GM12878 (cell line): ENCODE measurements at places on chromosomes 2 and 18.

GRCh38 chr2:162475661-162476060, 131.7 kb downstream of the GCA start:
- H3K36me3 ChIP-seq, result no peaks in the 10 kb centered on the region
- H3K27ac ChIP-seq, result no peak overlapping the region
- no peak for DNase-seq

- H3K27ac ChIP-seq, result peak overlapping the region; percentile 78
- peaks cover 89% of the 10 kb centered on the region for H3K4me1 ChIP-seq
- peaks cover 3% of the 10 kb centered on the region; the same call in 1 of the 2 replicates for H3K36me3 ChIP-seq
- H3K4me3 ChIP-seq, result no peak overlapping the region
- H3K27me3 ChIP-seq, result no peaks in the 10 kb centered on the region
- DNase-seq, result no peak
Measured at GRCh38 chr2:98485453-98485755, 40.7 kb downstream of the INPP4A start.

DNA sequence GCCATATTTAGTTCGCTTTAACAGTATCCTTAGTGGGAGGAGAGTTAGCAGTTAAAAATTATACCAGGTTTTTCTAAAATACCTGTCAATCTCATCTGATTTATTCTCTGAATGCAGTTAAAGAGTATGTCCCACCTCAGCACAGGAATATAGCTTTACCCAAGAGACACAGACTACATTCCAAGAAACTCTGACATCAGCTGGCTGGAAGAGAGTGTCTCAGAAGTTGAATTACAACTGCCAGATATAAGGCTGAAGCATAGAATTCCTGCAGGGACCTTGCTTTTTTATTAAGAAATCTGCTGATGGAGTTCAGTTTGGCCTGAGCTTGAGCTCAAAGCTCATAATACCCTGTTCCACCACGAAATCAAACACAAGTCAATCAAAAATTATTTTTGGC, 25.4 kb upstream of the CNTNAP5 start:
- no peaks in the 10 kb centered on the region for H3K36me3 ChIP-seq
- H3K27me3 ChIP-seq, result no peaks in the 10 kb centered on the region
- no peaks in the 10 kb centered on the region for H3K4me1 ChIP-seq
- no peak overlapping the region for H3K4me3 ChIP-seq
- no peak for DNase-seq

DNA sequence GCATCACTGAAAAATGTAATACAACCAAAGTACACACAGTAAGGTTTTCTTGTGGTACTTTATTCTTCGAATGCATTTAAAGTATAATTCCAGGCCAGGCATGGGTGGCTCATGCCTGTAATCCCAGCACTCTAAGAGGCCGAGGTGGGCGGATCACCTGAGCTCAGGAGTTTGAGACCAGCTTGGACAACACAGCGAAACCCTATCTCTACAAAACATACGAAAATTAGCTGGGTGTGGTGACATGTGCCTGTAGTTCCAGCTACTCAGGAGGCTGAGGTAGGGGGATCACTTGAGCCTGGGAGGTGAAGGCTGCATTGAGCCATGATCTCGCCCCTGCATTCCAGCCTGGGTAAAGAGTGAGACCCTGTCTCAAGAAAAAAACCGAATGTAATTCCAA, 3.9 kb upstream of the TTC39C start:
- no peaks in the 10 kb centered on the region for H3K36me3 ChIP-seq
- peaks cover 50% of the 10 kb centered on the region for H3K4me1 ChIP-seq
- H3K27ac ChIP-seq, result peak overlapping the region; percentile 96

GRCh38 chr2:27958711-27959378, 68.3 kb downstream of the BABAM2 start:
- H3K27ac ChIP-seq, result no peak overlapping the region
- H3K4me3 ChIP-seq, result no peak overlapping the region
- no peak for DNase-seq
- no peaks in the 10 kb centered on the region for H3K36me3 ChIP-seq
- peaks cover 4% of the 10 kb centered on the region; the same call in 1 of the 2 replicates for H3K4me1 ChIP-seq

DNA sequence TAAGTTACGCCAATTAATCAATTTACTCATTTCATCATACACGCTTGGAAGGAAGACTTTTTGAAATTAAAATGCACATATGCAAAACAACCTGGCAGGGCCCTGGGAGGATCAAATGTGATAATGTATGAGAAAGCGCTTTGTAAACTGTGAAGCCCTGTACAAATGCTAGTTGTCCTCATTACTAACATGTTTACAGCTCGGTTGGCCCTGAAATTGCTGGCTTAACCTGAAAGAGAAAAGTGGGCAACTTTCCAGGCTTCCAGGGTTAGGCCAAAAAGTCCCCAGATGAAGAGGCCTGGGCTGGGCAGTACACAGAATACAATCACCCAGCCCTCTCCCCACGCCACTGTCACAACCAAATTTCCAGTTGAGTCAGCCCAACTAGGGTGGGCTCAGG, 60.2 kb downstream of the DNMT3A start:
- DNase-seq, result no peak
- no peak overlapping the region; the same call in 1 of the 2 replicates for H3K27ac ChIP-seq
- H3K4me3 ChIP-seq, result no peak overlapping the region

DNA sequence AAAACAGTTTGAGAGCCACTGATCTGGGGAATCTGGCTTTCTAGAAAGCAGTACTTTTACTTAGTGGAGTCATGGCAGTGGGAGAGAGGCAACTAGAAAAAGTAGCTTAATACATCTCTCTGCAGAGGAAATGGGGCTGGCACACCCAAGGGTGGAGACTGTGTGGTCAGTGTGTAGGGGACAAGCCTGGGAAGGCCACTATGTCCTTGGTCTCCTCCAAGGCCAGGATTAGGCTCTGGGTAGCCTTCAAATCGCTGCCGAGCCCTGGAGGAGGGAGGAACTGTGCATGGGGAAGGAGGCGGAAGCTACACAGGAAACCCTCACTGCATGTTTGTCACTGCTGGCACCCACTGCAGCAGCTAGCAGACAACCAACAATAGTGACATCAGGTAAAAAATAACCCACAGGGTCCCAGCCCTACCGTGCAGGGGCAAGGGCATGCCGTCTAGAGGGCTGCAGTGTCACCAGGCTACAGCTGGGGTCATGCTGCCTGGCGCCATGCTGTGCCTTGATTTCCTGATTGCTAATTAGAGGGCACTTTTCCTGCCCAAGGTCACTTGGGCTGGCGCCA, 34.8 kb downstream of the LBH start:
- peaks cover 6% of the 10 kb centered on the region for H3K4me1 ChIP-seq
- DNase-seq, result no peak
- H3K36me3 ChIP-seq, result no peaks in the 10 kb centered on the region

DNA sequence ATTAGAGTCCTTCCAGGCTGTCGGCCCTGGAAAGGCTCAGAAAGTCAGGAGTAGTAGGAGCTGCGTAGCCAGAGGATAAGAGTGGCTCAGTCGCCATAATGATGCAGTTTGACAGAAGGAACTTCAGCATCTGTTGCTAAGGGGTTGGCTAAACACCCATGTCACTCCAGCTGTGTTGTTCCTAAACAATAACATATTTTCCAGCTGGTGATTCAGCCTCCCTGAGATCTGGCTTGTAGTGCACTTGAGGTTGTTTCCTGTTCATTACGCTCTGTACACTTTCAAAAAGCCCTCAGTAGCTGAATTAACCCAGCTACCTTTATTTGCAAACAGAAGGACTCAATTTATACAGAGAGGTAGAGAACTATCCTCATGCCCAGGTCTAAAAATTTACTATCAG, 39.7 kb upstream of the EPAS1 start:
- no peak for DNase-seq
- H3K36me3 ChIP-seq, result no peaks in the 10 kb centered on the region
- no peak overlapping the region for H3K27ac ChIP-seq
- H3K4me3 ChIP-seq, result no peak overlapping the region
- H3K4me1 ChIP-seq, result no peaks in the 10 kb centered on the region

- no peak for DNase-seq
- H3K4me3 ChIP-seq, result no peak overlapping the region
- H3K27ac ChIP-seq, result no peak overlapping the region
- H3K36me3 ChIP-seq, result no peaks in the 10 kb centered on the region
- no peaks in the 10 kb centered on the region for H3K27me3 ChIP-seq
Measured at GRCh38 chr2:207311316-207312005, 145.7 kb upstream of the KLF7 start.

DNA sequence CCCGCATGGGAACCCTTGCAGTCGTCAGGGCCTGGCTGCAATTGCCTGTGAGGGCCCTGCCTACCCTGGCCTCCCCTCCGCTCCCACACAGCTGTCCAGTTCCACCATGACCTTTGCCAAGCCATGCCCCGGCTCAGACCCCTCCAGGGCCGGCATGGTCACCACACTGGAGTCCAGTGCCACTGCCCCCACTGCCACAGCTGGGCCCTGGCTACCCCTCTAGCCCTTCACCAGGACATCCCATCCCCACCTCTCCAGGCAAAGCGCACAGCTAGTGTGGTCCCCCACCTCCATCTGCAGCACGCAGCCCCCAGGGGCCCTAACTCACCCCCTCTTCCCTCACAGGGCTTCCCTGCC, 70.3 kb upstream of the SMAD7 start:
- no peak overlapping the region for H3K4me3 ChIP-seq
- H3K36me3 ChIP-seq, result no peaks in the 10 kb centered on the region
- H3K27ac ChIP-seq, result no peak overlapping the region
- H3K27me3 ChIP-seq, result no peaks in the 10 kb centered on the region
- no peaks in the 10 kb centered on the region; the same call in 1 of the 2 replicates for H3K4me1 ChIP-seq

DNA sequence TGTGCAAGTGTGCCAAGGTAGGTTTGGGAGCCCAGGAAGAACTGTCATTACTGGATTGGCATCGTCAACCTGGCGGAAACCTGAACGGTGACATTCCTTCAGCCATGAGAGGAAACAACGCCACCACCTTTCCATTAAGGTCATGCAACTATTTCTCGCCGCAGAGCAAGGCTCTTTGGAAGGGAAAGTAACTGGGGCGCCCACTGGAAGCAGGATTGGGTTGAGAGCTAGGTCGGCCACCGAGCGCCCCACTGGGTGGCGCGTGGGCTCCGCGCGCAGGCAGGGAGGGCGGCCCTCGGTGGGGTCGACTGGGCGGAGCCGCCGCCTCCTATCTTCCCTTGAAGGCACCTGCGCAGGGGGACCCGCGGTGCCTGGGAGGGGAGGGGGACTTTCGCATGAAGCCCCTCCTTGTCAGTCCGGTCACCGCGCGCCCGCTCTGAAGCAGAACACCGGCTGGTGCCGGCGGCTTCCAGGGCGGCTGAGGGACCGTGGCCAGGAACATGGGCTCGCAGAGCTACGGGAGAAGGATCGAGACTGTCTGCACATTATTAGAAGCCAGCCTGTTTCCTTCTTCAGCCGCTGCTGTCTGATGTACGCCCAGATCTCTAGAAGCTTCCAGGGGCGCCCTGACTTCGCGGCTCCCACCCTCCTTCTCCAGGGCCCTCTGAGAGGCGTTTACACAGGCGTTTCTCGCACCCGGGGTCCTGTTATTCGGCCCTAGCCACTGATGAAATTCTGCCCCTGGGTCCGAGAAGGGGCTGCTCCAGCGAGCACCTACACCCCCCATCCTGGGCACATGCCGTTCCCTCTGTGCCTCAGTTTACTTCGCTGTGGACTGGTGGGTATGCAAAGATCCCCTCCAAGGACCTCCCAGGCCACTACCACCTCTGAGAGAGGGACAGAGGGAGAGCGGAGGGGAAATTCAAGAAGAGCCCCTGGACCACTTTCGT, 27.3 kb upstream of the MAL start:
- no peak overlapping the region for H3K4me3 ChIP-seq
- no peak for DNase-seq
- H3K27ac ChIP-seq, result no peak overlapping the region

GRCh38 chr2:212030709-212031108, 507.9 kb downstream of the ERBB4 start:
- H3K27ac ChIP-seq, result no peak overlapping the region
- no peaks in the 10 kb centered on the region for H3K27me3 ChIP-seq
- no peak for DNase-seq
- H3K4me3 ChIP-seq, result no peak overlapping the region
- no peaks in the 10 kb centered on the region for H3K4me1 ChIP-seq

DNA sequence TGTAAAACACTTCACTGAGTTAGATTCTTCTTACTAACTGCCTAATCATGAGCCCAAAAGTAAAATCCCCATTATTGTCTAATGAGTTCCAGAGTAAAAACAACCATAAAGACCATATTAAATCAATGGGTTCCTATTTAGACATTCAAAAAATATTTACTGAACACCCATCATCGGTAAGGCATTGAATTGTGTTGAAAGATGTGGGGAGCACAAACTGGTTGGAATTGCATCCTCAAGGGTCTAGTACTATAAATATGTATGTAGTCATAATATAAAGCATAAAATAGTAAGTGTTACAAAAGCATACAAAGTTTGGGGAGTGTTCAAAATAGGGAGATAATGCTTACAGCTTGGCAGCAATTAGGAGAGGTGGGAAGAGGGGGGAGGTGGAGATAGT, 3.0 kb upstream of the MARCHF4 start:
- H3K27me3 ChIP-seq, result peaks cover 6% of the 10 kb centered on the region
- H3K36me3 ChIP-seq, result no peaks in the 10 kb centered on the region
- H3K4me1 ChIP-seq, result no peaks in the 10 kb centered on the region
- H3K4me3 ChIP-seq, result no peak overlapping the region
- DNase-seq, result no peak

GRCh38 chr2:14634489-14635390, 2.2 kb downstream of the LRATD1 start:
- H3K4me3 ChIP-seq, result no peak overlapping the region
- H3K27me3 ChIP-seq, result peaks cover 21% of the 10 kb centered on the region
- no peak overlapping the region for H3K27ac ChIP-seq
- no peaks in the 10 kb centered on the region for H3K36me3 ChIP-seq
- no peaks in the 10 kb centered on the region for H3K4me1 ChIP-seq

- H3K27ac ChIP-seq, result no peak overlapping the region
- no peaks in the 10 kb centered on the region for H3K36me3 ChIP-seq
- H3K27me3 ChIP-seq, result no peaks in the 10 kb centered on the region; the same call in 1 of the 2 replicates
- H3K4me1 ChIP-seq, result no peaks in the 10 kb centered on the region
Measured at GRCh38 chr2:121063471-121063870, 221.5 kb downstream of the TFCP2L1 start.

DNA sequence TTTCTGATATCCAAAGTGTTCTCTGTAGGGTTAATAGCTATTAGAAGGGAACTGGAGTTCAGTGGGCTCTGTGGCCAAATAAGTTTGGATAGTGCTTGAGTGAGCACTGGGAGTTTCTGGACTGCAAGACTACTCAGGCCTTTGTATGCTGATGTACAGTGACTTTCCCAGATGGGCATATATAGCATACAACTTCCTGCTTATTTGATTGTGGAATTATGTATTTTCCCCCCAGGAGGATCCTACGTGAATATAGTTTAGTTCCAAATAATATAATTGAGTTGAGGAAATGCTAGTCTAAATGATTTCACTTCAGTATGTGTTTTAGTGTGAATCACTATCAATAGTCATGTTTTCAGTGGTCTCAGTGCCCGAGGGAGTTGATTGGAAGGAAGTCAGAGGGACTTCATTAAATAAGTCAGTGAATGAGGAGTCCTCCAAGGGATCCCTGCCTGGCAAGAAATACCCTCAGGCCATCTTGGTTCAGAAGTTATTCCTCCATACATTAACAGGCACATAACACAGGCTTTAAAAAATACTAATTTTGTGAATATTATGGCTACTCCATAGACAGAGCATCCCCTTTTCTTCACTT, 251.4 kb downstream of the PRKCE start:
- H3K4me1 ChIP-seq, result peaks cover 32% of the 10 kb centered on the region
- no peak for DNase-seq
- H3K36me3 ChIP-seq, result no peaks in the 10 kb centered on the region
- no peak overlapping the region for H3K4me3 ChIP-seq

GRCh38 chr2:96891591-96892333, 21.9 kb upstream of the SEMA4C start:
- no peak for DNase-seq
- no peaks in the 10 kb centered on the region for H3K27me3 ChIP-seq
- no peak overlapping the region for H3K27ac ChIP-seq
- no peak overlapping the region for H3K4me3 ChIP-seq
